ENCODE measurements at places on chromosomes 11 and 22.

DNA sequence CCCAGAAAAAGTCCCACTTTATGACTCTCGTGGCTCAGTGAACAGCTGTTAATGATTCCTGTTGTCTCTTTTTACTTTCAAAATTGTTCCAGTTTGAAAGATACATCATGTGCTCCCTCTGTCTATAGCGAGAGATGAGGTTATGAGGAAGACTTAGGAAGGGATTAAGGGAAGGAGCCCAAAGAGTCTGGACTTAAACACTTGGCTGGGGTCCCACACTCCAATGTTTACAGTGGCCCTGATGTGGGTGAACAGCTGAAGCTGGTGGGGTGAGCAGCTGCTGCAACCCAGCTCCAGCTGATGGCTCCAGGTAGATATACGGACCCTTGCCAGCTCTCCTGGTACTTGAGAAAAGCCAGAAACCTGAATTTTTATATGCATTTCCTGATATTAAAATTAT lies 84.5 kb upstream of the PLET1 start:
- no peak overlapping the region for H3K4me3 ChIP-seq
- no peaks in the 10 kb centered on the region for H3K36me3 ChIP-seq
- H3K4me1 ChIP-seq = no peaks in the 10 kb centered on the region

- H3K36me3 ChIP-seq = no peaks in the 10 kb centered on the region
- H3K27ac ChIP-seq = no peak overlapping the region
Observed at GRCh38 chr22:23938328-23939016, 22.5 kb downstream of the GSTT2B start.

- DNase-seq = peak; percentile 10
- peaks cover 56% of the 10 kb centered on the region for H3K36me3 ChIP-seq
- no peak overlapping the region for H3K27ac ChIP-seq
- H3K4me3 ChIP-seq = no peak overlapping the region
- peaks cover 21% of the 10 kb centered on the region for H3K4me1 ChIP-seq
Observed at GRCh38 chr22:46240506-46240905, 9.6 kb downstream of the CDPF1 start.

DNA sequence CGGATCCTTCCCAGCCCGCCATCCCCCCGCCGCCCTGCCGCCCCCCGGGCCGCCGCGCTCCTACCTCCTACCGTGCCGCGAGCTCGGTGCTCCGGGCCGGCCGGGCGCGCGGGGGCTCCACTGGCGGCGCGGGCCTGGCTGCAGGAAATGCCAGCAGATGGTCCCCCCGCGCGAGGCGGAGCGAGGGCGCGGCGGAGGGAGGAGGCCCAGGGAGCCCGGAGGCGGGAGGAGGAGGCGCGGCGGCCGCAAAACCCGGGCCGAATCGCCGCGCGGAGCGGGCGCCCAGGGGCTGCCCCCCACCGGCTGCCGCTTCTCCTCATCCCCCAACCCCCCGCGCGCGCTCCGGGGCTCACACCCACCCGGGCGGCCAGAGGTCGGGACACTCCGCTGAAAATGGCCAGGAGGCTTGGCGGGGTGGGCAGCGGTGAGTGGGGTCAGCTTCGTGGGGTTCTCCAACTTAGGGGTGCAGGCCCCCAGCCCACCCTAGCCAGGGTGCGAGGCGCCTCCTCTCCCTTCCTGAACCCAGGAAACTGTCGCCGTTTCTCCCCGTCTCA lies at the start of gene OSBPL5:
TSS of gene OSBPL5 (minus strand) at position 159 of the 554 bp plus-strand sequence. CDS start 36,162 bp downstream, outside the sequence.
- peak; percentile 34 for DNase-seq
- H3K36me3 ChIP-seq = no peaks in the 10 kb centered on the region
- no peaks in the 10 kb centered on the region for H3K27me3 ChIP-seq

GRCh38 chr11:69203381-69203780 lies 47.6 kb downstream of the SMIM38 start:
- H3K27me3 ChIP-seq = no peaks in the 10 kb centered on the region
- DNase-seq = no peak
- no peaks in the 10 kb centered on the region for H3K36me3 ChIP-seq
- H3K4me1 ChIP-seq = no peaks in the 10 kb centered on the region
- H3K27ac ChIP-seq = no peak overlapping the region
- H3K4me3 ChIP-seq = no peak overlapping the region
